Activated CD4-positive, CD25-positive, alpha-beta regulatory T cell treated with anti-CD3 and anti-CD28 coated beads, Interleukin-2, amount 50 U/mL, for 24 hours (primary cell): ENCODE measurements at places on chromosomes 12 and 14.

- no peak for ATAC-seq
Measured at GRCh38 chr12:98424726-98425401, 90.5 kb upstream of the TMPO start.

GRCh38 chr12:105076098-105076497 is 8.2 kb downstream of the ALDH1L2 start:
- ATAC-seq: no peak

DNA sequence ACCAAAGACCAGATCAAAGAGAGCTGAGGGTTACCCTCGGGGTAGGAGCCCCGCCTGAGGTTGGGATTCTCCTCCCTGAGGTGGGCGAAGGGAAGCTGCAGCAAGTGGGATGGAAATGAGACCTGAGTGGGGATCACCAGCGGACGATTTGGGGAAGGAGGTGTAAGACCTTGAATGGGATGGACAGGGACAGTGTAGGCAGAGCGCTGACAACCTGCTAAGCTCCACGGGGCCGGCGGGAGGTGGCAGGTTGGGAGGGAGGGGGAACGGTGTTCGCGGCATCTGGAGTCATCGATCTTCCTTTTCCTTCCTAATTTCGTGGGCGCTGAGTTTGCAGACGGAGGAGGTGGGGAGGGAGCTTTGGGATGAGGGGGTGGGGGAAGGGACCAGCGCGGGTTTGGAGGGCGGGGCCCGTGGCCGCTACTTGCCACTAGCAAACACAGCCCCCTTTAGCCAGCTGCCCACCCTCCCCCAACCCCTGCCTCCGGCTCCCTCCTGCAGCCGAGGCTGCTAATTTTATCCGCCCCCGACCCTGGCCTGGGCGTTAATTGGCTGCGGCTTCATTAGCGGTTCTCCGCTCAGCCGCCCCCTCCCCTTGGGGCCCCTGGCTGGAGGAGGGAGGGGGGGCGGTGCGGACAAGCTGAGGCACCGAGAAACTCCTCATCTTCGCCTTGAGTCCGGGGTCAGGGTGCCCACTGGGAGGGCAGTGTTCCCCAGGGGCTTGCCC is 2.8 kb upstream of the SHMT2 start:
- ATAC-seq: no peak

- ATAC-seq: no peak
Measured at GRCh38 chr12:115042341-115042740, 358.4 kb upstream of the TBX3 start.

DNA sequence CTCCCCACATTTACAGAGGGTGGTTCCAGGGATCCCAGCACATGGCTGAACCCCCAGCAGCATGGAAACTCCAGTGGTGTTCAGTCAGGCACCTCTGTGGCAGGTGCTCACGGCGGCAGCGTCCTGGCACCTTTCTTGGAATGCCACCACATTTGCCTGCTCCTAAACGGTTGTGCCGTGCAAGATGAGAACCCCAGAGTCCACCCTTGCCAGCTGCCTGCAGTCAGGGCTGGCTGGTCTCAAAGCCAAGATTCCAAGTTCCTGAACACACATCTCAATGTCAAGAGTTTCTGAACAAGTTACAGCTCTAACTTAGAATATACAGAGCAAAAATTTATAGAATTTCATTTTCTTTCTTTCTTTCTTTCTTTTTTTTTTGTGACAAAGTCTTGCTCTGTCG is 38.7 kb downstream of the DDX51 start:
- no peak for ATAC-seq
